Activated CD8-positive, alpha-beta memory T cell treated with anti-CD3 and anti-CD28 coated beads, Interleukin-2, amount 10 ng/mL, durations not matched to agents 7 days and 5 days (primary cell): ENCODE measurements at places on chromosomes 12 and 14.

DNA sequence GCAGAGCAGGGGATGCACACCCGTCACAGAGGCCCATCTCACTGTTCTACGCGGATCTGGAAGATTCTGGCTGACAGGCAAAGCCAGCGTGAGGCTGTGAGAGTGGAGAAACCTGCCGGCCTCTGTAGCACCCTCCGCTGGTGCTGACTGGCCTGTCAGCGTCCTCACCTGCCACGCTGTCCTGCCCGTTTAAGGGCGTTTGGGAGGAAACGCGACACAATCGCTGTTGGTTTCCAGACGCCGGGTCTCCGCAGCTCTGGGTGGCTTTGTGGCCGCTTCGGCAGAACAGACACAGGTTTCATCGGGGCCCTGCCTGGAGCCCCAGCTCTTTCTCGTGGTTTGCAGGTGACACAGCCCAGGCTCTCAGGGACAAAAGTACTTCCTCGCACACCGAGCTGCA lies 70.6 kb downstream of the NOC4L start:
- DNase-seq, result no peak

GRCh38 chr14:103739466-103739792 lies 23.8 kb downstream of the ZFYVE21 start:
- no peak for DNase-seq

GRCh38 chr14:59688224-59689170 lies 111.9 kb upstream of the CCDC175 start:
- peak; percentile 54 for DNase-seq

- DNase-seq, result no peak
Measured at GRCh38 chr14:69573831-69574262, 824 bp downstream of the CCDC177 start.

DNA sequence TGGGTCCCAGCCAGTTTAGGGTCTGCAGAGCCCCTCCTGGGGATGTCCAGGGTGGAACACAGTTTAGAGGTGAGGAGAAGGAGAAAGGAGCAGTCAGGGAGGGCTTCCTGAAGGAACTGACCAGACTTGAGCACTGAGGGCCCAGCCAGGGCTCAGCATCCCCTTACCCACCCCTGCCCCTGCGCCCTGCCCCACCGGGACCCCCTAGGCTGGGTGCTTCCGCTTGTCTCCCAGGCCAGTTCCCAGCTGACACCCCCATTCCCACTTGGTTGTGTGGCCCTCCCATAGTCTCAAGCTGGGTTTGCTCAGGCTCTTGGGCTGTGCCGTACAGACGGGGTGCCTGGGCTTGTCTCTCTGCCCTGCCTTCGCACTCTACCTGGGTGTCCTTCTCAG lies 26.3 kb upstream of the KIF26A start:
- DNase-seq, result no peak

DNA sequence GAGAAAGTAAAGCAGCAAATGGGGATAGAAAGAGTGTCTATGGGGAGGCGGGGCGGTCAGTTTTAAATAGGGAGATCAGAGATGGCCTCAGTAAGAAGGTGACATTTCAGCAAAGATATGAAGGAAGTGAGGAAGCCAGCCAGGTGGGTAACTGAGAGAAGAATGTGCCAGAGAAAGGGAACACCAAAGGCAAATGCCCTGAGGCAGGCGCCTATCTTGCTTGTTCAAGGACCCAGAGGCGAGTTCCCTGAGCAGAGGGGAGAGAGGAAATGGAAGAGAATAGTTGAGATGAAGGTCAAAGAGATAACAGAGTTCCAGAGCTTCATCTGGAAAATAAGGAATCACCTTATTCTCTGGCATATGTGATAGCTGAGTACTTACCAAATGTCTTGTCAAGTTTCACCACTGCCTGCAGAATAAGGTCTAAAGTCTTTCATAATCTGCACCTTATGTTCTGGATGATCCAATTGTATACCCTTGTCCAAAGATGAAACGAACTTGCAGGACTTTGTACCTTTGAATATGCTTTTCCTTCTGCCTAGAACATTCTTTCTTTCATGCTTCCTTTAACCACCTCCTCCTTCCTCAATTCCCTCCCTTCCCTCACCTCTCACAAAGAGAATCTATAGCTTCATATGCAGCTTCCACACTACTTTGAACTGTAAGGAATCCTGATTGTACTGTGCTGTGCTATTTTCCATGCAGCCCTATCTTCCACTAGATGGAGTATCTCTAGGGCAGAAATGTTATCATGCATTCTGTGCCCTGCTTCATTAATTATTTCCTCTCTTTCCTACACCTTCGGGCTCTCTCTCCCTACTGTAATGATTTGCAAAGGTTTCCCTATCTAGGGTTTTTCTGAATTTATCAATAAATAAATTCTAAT lies 38.5 kb downstream of the GNPTAB start:
- DNase-seq, result no peak

- no peak for DNase-seq
Measured at GRCh38 chr12:132429602-132429945, 60.4 kb upstream of the FBRSL1 start.

DNA sequence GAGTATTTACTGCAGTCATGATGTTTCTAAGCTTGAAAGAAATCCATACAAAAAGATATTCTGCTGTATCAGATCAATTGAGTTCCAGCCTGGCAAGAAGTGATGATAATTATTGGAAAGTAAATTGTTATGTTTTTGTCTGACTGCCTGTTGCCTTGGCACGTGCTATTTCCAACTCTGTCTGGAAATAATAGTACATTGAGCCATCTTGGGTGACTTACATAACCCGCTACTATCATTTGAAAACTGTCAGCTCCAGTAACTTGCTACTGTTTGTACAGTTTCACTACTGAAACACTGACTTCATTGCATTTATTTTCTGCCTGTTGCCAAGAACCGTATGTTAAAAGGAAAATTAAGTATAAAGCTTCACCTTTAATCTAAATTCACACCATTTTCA lies 318.6 kb downstream of the ITPR2 start:
- no peak for DNase-seq

DNA sequence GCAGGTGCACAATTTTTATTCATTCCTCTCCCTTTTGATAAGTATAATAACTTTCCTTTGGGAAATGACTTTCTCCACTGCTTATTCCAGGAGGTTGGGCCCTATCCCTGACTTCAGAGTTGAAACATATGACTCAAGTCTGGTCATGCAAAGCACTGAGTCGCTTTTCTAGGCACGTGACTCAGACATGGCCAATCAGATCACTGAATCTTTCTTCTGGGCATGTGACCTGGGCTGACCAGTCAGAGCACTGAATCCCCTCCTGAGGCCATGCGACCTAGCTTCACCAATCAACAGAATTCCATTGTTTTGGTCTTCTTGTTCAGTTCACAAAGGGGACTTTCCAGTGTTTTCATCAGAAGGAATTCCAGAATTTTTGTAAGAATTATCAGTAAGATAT lies 377.1 kb upstream of the KITLG start:
- no peak for DNase-seq

DNA sequence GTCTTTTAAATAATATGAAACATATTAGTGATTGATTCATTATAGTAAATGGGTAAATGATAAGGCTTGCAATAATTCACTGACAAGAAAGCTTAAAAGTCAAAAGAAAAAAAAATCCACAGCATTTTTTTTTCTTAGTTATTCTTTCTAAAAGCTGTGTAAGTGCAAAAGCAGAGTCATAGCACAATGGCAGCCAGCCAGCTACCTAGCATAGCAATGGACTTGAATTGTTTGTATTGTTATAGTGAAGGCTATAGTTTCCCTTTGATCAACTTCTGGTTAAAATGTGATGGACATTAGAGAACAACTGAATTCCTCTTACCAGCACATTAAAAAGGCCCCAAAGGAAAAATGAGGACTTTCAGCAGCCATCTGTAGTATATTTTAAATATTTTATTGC lies 232.1 kb downstream of the NAV3 start:
- DNase-seq, result no peak

DNA sequence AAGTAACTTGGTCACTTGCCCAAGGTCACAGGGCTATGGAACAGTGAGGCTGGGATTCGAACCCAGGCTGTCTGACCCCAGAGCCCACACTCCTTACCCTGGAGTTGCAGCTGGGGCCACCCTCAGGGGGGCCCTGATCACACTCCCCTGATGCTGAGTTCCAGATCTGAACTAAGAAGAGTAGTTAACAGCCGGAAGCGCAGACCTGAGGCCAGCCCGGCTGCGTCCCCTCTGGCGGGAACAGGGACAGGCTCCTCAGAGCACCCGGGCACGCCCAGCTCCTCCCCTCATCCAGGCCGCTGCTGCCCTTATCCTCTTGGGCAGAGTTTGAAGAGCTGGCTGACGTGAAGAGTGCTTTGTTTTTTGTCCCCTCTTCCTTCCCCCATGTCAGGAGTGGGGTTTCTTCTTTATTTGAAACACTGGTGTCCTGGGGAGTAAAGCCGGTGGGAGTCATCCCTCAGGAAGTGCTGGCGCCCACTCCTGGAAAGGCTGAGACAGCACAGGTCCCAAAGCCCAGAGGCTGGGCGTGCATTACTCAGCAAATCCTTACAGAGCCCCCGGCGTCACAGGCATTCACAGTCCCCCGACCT lies 8.7 kb downstream of the PHB2 start:
- DNase-seq, result peak; percentile 76

GRCh38 chr12:20317554-20317953 lies 50.8 kb upstream of the PDE3A start:
- no peak for DNase-seq

GRCh38 chr12:119652665-119653064 lies 15.3 kb upstream of the PRKAB1 start:
- DNase-seq, result no peak

DNA sequence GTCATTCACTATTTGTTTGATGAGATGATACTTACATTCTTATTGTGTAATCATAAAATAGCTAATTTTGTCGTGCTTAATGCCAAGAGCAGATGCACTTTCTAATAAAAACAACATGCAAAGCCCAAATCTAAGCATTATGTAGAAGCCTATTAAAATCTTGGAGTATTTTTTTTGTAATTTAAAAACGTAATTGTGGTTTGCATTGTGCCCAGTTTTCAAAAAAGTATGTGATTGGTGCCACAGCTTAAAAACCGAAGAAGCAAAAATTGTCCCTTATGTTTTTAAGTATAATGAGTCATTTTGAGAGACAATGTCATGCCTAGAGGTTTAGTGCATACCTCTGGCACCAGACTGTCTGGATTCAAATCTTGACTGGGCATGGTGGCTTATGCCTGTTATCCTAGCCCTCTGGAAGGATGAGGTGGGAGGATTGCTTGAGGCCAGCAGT lies 464.8 kb upstream of the RGS6 start:
- no peak for DNase-seq

DNA sequence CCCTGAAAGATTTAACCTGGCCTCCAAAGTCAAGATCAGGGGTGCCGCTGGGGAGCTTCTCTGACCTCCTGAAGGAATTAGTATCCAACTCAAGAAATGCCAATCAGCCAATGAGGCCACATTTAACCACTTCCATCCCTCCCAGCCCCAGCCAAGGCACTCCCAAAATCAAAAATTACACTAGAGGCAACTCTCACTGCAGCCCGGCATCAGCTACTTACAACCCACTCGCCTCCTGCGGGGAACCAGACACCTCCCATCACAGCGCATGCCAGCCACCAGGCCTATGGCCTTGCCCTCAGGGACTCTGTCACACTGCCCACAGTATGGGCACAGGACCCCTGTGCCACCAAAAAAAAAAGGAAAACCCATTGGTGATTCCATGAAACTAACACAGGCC lies 62.3 kb upstream of the DDX11 start:
- DNase-seq, result no peak

DNA sequence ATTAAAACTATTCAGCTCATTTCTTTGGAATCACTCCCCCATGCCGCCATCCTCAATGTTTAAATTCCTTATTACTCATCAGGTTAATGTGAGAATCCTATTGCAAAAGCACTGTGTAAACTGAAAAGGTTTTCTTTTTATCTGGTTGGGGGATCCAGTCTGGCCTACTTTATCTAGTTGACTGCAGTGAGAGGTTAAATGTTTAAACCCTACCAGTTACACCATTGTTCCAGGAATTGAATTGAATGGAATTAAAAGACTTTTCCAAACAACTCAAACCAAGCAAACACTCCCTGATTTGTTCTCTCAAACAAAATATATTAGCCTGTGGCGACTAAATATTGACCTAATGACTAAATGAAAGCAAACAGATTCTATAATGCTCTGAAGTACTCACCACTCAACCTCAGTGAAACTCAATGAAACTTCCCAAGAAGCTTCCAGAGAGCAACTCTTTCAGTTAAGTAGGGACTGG lies 100.5 kb downstream of the VEZT start:
- no peak for DNase-seq

DNA sequence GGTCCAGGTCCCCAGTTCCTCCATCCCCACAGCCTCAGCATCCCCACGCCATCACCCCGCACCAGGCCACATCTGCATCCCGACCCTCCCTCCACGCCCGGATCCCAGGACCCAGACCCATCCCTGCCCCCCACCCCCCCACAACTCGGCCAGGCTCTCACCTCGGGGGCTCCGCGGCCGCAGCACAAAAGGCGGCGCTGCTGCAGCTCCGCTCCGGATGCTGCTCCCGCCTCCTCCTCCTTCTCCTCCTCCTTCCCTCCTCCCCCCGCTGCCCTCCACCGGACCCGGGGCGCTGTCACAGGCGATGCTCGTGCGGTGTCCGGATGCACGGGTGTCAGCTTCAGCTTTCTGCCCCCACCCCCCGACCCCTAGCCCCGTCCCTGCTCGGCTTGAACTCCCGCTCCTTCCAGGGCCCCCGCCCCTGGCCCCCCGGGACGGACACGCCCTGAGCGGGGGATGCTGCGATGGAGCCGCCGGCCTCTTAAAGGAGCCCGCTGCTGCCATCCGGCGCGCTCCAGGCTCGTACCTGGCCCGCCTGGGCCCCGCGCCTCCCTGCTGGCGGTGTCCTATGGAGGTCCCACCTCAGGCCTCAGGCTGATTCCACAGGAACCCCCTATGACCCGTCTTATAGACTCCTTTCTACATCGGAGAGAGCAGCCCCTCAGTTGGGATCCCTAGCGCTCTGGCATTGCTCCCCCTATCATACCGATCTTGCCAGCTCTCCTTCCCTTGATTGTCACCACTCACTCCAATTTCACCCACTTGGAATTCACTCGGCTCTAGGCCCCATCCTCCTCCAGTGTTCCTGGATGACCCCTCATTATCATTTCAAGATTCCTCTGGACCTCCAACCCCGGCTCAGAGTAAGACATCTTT lies at the start of gene MAP3K12:
Gene MAP3K12 (minus strand): TSS at position 193 of the 876 bp plus-strand sequence. CDS start 12,067 bp downstream, outside the sequence.
- DNase-seq, result peak; percentile 82

- DNase-seq, result no peak
Measured at GRCh38 chr12:16658699-16659098, 52.7 kb upstream of the LMO3 start.

DNA sequence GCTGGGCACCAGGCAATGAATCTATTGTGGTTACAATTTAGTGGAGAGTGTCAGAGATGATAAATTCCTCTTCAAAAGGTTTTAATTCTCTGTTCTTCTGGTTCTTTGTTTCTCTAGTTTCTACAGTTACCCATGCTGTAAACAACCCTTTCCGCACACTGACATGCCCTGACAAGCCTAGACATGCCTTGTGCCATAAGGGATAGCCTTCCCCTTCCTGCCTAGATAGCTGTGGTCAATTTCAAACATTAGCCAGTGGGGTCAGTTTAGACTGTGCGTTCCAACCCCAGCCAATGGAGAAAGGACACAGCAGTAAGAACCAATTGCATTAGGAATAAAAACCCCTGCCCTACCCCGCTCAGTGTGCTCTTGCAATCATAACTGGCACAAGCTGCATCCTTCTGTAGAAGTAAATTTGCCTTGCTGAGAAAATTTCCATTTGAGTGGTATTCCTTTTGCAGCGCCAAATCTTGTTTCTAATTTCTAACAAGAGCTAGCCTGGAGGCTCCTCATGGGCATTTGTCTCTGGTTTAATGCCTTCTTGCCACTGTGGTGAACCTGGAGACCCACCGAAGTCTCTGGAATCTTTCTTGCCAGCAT lies 6.4 kb downstream of the EDDM3A start:
- no peak for DNase-seq

- no peak for DNase-seq
Measured at GRCh38 chr12:43028826-43029225, 439.3 kb upstream of the PRICKLE1 start.
